ENCODE measurements at places on chromosomes 12 and 14. TPM values are rescaled to one million over a fixed set of nuclear protein-coding genes. Genes with fewer than 3 reads are reported as not detected.

- no peak for DNase-seq
These were observed 99.3 kb upstream of the GPHB5 start for GRCh38 chr14:63418020-63418419.

- DNase-seq = no peak
These were observed 30.0 kb downstream of the ALX1 start for GRCh38 chr12:85310025-85310424.

DNA sequence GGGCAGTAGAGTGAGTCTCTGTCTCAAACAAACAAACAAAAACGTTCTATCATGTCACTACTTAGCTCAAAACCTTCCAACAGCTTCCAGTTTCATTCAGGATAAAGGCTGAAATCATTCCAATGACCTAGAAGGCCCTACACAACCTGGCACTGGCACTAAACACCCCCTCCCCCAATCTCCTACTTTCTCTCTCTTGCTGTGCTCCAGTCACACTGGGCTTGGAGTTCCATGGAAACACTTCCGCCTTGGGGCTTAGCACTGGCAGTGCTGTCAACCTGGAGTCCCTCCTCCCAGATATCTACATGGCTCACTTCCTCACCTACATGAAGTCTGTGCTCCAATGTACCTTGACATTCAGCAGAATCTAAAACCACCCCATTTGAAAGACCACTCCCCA is 65.0 kb upstream of the SINHCAF start:
- no peak for DNase-seq

DNA sequence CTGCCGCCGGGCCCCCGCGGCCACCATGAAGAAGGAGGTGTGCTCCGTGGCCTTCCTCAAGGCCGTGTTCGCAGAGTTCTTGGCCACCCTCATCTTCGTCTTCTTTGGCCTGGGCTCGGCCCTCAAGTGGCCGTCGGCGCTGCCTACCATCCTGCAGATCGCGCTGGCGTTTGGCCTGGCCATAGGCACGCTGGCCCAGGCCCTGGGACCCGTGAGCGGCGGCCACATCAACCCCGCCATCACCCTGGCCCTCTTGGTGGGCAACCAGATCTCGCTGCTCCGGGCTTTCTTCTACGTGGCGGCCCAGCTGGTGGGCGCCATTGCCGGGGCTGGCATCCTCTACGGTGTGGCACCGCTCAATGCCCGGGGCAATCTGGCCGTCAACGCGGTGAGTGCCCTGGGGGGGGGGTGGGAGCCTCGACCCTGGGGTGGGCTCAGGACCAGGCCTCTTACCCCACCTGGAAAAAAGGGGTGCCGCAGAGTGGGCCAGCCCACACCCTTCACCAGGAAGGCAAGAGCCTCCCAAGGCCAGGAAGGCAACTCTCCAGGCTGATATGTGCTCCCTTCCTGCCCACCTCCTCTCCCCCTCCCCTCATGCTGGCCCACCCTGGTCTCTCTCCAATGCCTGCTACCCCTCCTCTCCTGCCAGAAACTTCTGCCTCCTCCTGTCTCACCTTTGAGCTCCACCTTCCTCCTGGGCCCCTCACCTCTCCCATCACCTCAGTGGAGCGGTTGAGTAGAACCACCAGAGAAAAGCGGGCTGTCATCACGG is 507 bp downstream of the AQP5 start:
- DNase-seq = no peak

The TGFB3 gene
- 6.3 TPM for total RNA-seq

GRCh38 chr12:124653169-124653931 is 85.9 kb upstream of the NCOR2 start:
- DNase-seq = no peak

The IL26 gene
- total RNA-seq = 8.3 TPM

The CCDC175 gene
- not detected for total RNA-seq

DNA sequence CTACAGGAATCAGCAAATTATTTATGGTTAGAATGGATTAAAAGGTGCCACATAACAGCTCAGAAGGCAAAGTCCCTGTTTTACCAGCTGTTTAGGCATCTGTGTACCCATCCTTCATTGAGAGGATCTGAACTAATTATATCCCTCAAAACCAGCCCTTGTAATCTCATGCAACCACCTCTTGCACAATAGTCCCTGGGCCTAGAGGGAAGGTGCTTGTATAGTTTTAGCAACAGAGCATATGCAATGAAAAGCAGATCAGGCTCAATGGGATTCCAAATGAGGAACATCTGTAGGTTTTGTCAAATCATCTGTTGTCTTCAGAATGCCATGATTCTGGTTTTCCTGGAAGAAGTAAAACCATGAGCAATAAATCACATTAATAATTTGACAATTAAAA is 26.0 kb upstream of the GLIPR1L2 start:
- no peak for DNase-seq

The SLIRP gene
- total RNA-seq = 123 TPM

GRCh38 chr14:39766397-39767000 is 334.3 kb upstream of the FBXO33 start:
- DNase-seq = no peak
